CD4-positive, alpha-beta T cell treated with Interleukin-1 beta for 1 hour (primary cell): ENCODE measurements at places on chromosomes 3 and 15.

DNA sequence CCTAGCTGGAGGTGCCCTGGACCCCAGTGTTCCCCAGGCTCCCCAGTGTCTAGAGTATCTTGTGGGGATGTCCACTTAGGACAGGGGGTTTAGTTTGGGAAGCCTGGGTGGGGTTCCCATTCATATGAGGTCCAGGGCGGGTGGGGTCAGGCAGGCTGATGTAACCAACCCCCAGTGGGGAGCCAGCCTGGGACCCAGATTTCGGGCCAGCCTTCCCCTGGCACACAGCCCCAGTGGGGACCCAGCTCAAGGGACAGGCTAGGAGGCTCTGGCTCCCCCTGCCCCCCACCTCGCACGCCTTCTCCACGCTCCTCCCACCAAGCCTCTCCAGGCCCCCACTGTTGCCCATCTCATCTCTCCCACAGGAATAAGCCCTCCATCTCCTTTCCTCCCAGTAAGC is 323.5 kb downstream of the UACA start:
- DNase-seq = no peak

DNA sequence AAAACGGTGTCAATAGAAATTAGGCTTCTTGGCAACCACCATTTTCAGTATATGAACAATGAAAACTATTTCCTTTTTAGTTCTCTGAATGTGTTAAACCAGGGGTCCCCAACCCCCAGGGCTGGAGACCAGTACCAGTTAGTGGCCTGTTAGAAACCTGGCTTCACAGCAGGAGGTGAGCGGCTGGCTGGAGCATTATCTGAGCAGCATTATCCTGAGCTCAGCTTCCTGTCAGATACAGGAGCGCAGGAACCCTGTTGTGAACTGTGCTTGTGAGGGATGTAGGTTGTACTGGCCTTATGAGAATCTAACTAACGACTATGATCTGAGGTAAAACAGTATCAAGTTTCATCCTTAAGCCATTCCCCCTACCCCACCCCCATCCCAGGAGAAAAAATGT is 328.7 kb downstream of the ZBBX start:
- DNase-seq = no peak

GRCh38 chr3:99895131-99895696 is 77.6 kb downstream of the CMSS1 start:
- DNase-seq = no peak

GRCh38 chr3:38637906-38638305 is 11.6 kb downstream of the SCN5A start:
- DNase-seq = no peak

DNA sequence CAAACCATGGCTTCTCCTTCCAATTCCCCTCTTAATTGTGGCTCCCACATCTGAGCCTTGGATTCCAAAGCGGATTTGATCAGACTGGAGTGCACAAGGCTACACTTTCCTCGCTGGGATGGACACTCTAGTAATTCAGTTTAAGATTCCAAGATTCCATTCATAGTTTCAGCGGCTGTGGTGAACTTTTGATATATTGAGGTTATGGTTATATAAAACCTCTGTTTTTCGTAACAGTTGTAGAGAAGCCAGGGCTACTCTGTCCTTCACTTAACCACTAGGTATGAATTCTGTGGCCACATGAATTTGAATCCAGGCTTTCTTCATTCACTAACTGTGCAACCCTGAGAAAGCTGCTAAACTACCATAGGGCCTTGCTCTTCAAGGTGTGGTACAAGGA is 67.9 kb upstream of the KY start:
- no peak for DNase-seq

DNA sequence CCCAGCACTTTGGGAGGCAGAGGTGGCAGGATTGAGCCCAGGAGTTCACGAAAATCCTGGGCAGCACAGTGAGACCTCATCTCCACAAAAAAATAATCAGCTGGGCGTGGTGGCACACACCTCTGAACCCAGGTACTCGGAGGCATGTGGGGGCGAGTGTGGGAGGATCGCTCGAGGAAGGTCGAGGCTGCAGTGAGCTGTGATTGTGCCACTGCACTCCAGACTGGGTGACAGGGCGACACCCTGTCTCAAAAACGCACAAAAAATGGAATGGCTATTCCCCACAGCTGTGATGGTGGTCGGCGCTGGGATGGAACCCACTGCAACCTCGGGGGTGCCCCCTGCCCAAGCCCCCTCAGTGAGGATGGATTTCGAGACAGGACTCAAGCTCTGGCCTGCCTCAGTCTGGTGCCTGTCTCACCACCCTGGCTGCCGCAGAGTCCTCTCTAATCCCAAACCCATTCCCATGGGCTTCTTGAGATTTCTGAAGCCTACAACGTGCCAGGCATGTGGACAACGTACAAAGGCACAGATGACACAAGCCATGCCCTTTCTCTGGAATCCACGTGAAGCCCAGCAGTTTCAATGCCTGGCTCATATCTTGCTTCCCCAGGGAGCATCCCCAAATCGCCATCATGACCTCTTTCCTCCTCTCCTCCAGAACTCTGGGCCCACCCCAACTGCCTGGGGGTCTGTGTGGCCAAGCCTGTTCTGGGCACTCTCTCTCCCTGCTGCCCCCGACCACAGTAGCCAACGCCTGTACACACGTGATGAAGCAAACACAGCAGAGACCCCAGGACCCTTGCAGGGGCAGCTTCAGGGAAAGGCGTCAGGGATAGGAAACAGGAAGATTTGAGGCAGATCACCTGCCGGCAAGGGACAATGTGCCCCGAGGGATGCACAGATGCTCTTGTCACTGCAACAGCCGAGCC is 32.4 kb downstream of the ADAMTS17 start:
- DNase-seq = no peak

GRCh38 chr3:180252683-180253082 is 215.9 kb upstream of the PEX5L start:
- no peak for DNase-seq

DNA sequence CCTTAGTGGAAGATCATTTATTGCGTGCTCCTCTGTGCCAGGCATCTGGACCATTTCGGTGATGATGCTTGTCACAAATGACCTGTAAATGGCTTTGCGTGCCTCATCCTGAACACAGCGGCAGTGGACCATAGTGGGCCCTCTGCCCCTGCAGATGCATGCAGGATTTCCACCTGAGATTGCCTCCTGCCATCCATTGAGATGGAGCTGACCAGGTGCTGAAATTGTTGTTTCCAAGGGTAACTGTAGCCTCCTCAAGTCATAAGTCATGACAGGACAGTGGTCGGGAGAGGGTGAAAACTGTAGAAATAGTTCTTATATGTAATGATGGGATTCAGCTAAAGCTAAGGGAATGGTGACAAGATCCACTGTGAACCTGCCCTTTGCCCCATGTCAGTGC is 35.5 kb downstream of the CLSTN2 start:
- no peak for DNase-seq

DNA sequence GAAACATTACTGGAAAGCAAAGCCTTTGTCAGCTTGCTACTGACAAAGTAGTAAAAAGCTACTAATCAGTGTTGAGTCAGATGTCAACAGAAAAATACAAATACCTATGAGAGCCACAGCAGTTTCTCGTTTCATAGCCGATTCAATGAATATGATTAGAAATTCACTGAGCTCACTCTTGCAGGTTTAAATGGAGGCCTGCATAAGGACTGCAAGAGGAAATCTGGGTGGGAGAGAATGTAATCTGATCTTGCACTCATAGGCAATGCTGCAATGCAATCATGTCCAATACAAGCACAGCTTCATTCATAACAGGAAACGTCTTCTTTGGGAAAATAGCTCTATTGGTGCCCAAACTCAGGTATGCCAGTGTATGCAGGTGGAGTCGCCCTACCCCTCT is 608.8 kb downstream of the ROBO2 start:
- DNase-seq = no peak

- peak; percentile 36 for DNase-seq
Observed at GRCh38 chr15:43204016-43204901, 16.6 kb downstream of the EPB42 start.

- DNase-seq = no peak
Observed at GRCh38 chr3:13045904-13046568, 27.2 kb downstream of the IQSEC1 start.

GRCh38 chr3:63167113-63167512 is 111.0 kb upstream of the SYNPR start:
- no peak for DNase-seq

DNA sequence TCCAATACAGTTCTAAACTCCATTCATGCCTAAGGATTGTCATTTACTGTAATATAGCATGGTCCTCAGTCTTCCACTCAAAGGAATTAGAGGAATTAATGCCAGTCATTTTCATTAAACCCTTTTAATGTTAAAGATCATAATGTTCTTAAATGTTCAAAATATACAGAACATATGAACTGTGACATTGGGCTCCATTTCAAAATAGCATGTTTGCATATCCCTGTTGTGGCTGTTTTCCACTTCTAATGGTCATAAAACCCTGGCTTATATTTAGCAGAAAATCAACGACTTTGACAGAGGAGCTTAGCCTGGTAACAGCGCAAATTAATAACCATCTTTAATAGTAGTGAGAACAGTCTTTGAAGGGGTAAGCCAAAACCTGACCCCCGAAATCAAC is 260.7 kb downstream of the UBE2E2 start:
- no peak for DNase-seq

- no peak for DNase-seq
Observed at GRCh38 chr15:67547064-67547463, 4.6 kb downstream of the MAP2K5 start.

- no peak for DNase-seq
Observed at GRCh38 chr3:124263168-124263567, 271.2 kb upstream of the ROPN1 start.

GRCh38 chr15:93523481-93523880 is 434.5 kb upstream of the RGMA start:
- DNase-seq = no peak

GRCh38 chr15:63073497-63074172 is 31.1 kb downstream of the TPM1 start:
- DNase-seq = no peak

DNA sequence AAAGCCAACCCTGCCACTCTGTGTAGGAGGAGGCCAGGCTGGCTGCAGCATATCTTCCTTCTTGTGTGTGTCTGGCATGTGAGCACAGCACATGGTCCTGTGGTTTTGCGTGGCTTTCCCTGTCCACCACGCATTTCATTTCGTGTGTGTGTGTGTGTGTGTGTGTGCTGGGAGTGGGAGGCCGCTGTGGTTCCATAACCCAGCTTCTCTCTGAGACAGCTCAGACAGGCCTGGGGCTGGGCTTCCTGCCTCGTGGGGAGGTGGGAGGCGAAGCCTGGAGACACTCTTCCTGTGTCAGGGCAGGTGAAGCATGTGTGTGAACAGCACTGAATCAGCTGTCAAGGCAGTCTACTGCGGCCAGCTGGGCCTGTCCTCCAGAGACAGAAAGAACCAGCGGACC is 16.0 kb upstream of the MRPS22 start:
- no peak for DNase-seq

- DNase-seq = no peak
Observed at GRCh38 chr15:95845862-95846515, 484.5 kb upstream of the NR2F2 start.

DNA sequence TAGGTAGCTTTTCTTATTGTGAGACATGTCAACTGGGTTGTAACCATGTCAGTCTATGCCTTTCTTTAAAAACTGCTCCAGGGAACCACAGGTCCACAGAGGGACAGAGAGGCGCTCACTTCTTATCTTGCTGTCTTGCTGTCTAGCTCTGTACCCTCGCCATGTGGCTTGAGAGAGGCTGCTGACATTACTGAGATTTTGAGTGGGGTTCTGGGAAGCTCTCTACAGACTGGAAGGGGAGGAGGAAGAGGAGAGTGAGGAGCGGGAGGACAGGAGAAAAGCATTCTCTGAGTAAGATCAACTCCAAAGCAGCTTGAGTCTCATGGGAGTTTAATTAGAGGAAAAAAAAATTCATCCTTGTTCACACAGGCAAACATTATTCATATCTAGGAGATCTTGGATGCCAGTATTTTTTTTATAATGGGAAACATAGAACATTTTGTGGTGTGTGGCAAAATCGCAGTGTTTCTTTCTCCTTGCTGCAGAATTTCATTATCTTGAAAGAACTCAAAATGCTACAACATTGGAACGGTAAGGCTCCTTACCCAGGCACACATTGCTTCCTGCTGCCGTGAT is 1037.0 kb upstream of the NR2F2 start:
- DNase-seq = no peak

GRCh38 chr15:27271258-27271657 is 300.3 kb downstream of the GABRG3 start:
- no peak for DNase-seq

DNA sequence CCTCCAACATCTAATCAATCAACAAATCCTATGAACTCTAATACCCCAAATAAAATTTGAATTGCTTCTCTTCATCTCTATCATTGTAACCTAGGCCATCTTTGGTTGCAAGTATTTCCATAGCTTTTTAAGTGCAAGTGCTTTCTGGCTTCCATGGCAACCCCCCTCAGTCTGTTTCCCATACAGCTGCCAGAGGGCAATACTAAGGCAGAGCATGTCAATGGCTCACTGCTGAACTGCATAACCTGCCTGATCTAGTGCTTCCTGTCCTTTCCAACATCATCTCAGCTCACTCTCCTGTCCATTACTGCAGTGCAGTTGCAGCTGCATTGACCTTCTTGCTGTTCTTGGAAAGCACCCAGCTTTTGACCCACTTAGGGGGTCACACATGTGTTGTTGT is 198.4 kb downstream of the WNT5A start:
- no peak for DNase-seq

DNA sequence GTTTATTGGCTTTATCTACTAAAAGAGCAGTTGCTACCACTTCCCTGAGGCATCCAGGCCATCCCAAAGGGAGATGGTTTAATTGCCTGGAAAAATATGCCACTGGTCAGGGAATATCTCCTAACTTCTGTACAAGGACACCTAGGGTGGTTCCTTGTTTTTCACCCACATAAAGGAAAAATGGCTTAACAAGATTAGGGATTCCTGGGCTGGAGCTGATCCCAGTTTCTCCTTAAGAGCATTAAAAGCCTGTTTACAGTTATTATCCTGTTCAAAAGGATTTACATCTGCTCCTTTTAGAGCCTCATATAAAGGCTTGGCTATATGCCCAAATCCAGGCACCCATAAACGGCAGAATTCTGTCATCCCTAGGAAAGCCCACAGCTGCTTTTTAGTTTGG is 70.2 kb upstream of the WNT7A start:
- DNase-seq = no peak

DNA sequence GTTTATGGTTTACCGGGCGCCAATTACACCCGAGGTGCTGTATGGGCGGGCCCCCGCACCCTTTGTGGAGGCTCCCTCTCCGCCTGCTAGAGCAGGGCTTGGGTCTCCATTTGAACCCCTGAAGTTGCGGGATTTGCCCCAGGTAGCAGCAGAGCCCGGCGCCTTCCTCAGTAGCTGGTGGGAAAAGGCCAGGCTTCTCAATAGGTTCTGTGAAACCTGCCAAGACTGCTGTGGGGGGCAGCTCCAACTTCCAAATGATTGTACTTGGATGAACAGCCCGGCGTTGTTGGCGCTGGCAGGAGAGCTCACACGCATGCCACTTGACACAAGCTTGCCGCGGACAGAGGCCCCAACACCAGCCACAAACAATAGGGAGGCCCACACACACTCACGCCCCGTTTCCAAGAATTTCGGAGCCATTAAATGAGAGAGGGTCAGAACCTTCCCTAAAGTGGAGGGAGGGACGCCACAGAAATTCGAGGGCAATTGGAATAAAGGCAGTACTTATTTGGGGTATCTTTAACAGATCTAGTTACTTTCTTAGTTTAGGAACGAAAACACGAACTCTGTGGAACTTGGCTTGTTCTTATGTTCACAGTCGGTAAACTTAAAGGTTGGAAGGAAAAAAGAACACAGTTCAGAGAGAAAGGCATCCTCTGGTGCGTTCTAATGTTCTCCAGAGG is 1.4 kb downstream of the EPHB3 start:
- DNase-seq = no peak

GRCh38 chr3:17025594-17026139 is 140.9 kb downstream of the PLCL2 start:
- DNase-seq = no peak

- DNase-seq = no peak
Observed at GRCh38 chr3:49727924-49728361, 4.2 kb upstream of the GMPPB start.
